ENCODE measurements at places on chromosomes 2 and 18.

DNA sequence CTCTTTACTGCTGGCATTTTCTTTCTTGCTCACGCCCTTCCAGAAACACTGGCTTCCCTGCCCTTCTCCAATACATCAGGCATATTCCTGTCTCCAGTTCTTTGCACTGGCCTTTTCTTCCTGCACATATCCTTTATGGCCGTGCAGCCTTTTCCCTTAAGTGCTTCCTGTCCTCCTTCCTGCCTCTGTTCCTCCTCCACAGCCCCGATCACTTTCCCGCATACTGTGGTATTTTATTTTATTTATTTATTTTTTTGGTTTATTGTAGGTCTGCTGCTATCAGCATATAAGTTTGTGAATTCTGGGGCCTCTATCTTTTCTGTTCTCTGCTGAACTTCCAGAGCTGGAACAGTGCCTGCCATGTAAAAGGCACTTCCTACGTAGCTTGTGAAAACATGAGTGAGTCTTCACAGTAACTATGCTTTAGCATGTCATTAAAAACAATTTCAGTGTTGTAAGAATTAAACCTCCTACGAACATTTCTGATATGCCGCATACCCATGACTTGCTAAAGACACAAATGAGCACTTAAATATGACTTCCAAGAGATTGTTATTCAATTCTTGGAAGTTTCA, 289.1 kb downstream of the TRIB2 start:
- DNase-seq = peak; percentile 16

GRCh38 chr18:14941792-14942191, 193.8 kb downstream of the ANKRD30B start:
- DNase-seq = no peak

GRCh38 chr2:61857224-61857623, 3.4 kb upstream of the FAM161A start:
- no peak for DNase-seq

- DNase-seq = no peak
Observed at GRCh38 chr2:229492034-229492433, 220.9 kb upstream of the PID1 start.

DNA sequence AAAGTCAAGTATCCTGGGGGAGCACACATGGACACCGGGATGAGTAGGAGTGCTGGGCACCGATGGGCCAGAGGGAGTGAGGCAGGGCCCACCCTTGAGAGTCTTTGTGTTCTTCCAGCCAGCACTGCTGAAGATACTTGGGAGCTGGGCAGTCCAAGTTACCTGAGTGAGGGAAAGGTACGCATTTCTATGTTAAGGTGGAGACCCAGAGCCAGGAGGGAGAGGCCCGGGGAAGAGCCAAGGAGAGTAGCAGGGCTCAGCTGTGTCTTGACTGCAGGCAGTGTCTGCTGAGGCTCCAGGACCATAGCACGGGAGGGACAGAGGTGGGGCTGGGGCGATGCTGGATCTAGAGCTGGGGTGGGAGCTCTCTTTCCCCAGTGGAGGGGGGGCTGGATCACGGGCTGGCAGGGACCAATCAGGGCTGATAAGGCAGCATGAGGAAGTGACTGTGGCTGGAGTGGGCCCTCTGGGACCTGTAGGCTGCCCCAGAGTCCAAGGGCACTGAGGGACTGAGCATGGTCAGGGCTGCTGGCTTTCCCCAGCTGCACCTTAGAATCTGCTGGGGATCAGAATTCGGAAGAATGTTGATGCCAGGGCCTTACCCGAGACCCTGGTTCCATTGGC, 289.2 kb downstream of the PHLPP1 start:
- no peak for DNase-seq

DNA sequence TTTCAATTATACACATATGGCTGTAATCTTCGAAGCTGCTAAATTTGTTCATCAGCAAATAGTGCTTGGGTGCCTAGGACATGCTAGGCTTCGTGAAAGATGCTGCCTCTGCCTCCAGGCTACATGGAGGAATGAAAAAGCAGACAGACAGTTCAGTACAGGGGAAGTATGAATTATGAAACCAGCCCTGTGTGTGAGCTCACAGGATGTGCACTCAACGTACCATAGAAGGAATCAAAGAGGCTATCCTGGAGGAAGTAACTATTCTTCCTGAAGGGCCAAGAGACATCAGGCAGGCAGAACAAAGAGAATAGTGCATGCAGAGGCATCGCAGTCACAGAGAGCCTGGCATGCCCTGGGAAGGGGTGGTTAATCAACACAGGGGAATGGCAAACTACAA, 61.4 kb downstream of the DYM start:
- DNase-seq = no peak

- no peak for DNase-seq
Observed at GRCh38 chr18:77209587-77209986, 40.1 kb upstream of the GALR1 start.

DNA sequence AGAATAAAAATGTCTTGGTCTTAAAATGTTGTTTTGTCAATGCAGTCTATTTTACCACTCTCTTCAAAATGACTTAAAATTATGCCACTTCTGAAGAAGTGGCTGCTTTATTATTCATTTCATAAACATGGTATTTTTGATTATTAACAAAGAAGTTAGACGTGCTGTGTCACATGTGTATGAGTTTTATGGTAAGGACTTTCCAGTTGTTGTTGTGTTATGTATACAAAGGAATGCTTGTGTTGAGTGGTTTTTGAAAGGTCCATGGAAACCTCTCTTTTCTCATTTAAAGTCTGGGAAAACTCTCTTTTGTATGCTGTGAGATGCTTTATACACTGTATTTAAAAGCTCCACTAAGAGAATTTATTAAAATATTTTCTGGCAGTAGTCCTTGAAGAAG, 116.2 kb downstream of the MTCL1 start:
- no peak for DNase-seq

DNA sequence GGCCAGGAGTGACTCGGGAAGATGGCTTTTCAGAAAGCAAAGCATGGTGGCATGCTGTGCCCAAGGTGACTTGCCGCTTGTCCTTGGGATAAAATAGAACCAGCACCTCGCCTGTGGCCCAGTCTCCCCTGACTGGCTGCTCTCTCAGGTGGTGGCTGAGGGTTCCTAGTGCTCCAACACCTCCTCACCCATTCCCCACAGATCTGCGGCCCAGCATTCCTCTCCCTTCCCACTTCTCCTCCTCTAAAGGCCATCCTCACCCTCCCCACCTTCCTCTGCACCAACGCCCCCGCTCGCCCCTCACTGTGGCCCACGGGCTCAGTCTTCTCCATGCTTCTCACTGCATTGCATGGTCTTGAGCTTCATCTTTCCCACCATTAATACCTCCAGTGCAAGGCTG, 132.4 kb downstream of the PXDN start:
- no peak for DNase-seq

DNA sequence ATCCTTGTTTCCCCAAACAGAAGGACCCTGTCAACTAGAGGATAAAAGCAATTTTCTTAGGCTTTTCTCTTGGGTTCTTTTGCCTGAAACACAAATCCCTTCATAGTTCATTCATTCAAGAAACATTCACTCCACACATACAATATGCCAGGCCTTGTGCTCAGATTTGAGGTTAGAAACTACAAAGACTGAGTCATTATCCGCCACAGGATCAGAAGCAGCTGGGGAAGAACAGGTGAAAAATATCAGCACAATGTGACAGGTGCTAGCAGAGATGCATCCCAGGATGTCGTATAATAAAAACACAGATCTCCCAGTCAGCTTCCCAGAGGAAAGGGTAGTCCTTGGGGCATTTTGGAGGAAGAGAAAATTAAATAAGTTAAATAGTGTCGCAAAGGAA, 172.4 kb downstream of the LRATD1 start:
- DNase-seq = no peak

- DNase-seq = no peak
Observed at GRCh38 chr2:14433946-14434495, 198.5 kb upstream of the LRATD1 start.

DNA sequence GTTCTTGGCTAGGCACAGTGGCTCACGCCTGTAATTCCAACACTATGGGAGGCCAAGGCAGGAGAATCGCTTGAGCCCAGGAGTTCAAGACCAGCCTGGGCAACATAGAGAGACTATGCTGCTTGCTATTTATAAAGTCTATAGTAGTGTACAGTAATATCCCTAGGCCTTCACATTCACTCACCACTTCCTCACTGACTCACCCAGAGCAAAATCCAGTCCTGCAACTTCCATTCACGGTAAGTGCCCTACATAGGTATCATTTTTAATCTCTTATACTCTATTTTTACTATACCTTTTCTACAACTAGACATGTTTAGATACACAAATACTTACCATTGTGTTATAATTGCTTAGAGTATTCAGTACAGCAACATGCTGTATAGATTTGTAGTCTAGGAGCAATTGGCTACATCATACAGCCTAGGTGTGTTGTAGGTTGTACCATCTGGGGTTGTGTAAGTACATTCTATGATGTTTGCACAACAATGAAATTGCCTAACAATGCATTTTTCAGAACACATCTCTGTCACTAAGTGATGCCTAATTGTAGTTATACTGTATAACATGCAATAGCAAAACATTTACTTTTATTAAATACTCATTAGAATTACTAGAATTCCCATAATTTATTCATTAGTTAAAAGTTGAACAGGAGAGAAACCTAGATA, 8.8 kb downstream of the DHX57 start:
- DNase-seq = no peak

DNA sequence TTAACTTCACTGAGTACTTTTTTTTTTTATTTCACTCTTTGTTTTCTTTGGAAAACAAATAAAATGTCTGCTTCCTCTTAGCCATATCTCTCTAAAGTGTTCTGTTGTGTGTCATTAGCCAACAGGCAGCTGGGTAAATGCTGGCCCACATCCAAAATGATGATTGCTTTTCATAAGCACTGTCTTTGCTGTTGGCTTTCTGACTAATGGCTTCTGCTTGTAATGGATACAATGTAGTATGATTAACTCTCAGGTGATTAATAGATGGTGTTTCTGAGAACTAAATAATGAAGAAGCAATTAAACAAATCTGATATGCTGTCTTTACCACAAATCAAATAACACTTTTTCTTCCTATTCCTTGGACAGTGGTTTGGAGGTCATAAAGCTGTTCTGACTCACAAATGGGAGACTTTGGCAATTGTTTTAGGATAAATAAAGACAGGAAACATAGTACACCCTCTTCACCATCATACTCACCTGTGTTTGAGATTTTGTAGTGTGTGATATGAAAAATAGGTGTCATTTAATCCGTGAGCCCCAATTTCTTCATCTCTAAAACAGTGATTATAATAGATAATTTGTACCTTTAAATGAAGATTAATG, 888.4 kb downstream of the TSN start:
- DNase-seq = peak; percentile 3

- DNase-seq = no peak
Observed at GRCh38 chr2:98899041-98899702, 36.9 kb downstream of the CRACDL start.

GRCh38 chr2:112220831-112221230, 34.0 kb downstream of the ZC3H8 start:
- no peak for DNase-seq

- DNase-seq = no peak
Observed at GRCh38 chr2:112183327-112184025, 45.3 kb downstream of the FBLN7 start.
